Naive thymus-derived CD8-positive, alpha-beta T cell (primary cell): ENCODE measurements at places on chromosomes 7 and 10. TPM values are rescaled to one million over a fixed set of nuclear protein-coding genes. Genes with fewer than 3 reads are reported as not detected.

The ADAM12 gene
- not detected for total RNA-seq

DNA sequence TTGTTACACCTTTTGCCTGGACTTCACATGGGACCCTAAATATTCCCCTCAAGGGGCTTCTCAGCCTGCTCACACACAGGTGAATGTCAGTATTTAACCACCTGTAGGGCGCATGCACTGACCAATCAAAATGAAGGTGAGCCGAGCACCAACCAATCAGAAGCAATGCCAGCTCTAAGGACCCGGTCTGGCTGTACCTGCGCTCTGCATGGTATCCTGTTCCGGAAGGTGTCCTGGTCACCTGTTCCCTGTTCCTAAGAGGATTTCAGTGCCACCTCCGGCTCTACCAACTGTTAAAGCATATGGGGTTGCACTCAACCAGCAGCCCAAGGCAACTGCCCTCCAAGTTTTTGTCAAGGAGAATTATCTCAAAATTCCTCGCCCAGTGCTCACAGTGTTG, 18.4 kb upstream of the CALN1 start:
- no peaks in the 10 kb centered on the region for H3K27me3 ChIP-seq
- H3K36me3 ChIP-seq, result no peaks in the 10 kb centered on the region
- no peaks in the 10 kb centered on the region for H3K4me1 ChIP-seq
- H3K27ac ChIP-seq, result no peak overlapping the region
- no peak overlapping the region for H3K4me3 ChIP-seq
- no peak for DNase-seq

DNA sequence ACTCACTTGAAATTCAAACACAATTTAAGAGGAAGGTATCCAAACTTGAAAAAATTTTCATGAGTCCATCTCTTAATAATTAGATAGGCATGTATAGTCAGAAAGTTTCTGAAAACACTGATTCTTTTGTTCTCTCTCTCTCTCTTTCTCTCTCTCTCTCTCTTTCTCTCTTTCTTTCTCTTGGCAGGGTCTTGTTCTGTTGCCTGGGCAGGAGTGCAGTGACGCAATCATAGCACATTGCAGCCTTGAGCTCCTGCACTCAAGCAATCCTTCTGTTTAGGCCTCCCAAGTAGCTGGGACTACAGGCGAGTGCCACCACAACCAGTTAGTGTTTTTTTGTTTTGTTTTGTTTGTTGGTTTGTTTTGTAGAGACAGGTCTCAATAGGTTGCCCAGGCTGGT, 59.3 kb downstream of the PRTFDC1 start:
- peaks cover 30% of the 10 kb centered on the region for H3K4me1 ChIP-seq
- H3K27me3 ChIP-seq, result no peaks in the 10 kb centered on the region
- DNase-seq, result no peak

GRCh38 chr10:25101461-25102146, 73.2 kb upstream of the GPR158 start:
- H3K4me1 ChIP-seq, result no peaks in the 10 kb centered on the region
- H3K4me3 ChIP-seq, result no peak overlapping the region
- no peak overlapping the region for H3K27ac ChIP-seq
- no peak for DNase-seq
- H3K36me3 ChIP-seq, result no peaks in the 10 kb centered on the region

DNA sequence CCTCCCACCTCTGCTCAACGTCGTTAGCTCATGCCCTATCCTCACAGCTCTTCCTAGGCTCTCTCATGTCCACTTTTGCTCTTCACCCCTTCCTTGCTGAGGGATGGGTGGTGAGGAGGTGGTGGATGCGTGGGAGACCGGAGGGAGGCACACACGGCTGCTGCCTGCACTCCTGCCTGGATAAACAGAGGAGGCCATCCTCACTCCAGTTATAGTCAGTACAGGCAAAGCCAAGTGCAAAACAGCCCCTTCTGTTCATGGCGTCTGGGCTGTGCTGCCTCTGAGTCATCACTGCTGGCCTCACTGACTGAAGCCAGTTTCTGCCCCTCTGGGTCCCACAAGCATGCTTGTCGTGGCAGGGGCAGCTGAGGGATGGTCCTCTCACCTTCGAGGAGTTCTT, 31.9 kb upstream of the LRRC4 start:
- DNase-seq, result no peak
- no peak overlapping the region for H3K27ac ChIP-seq
- peaks cover 51% of the 10 kb centered on the region for H3K4me1 ChIP-seq
- H3K4me3 ChIP-seq, result no peak overlapping the region
- no peaks in the 10 kb centered on the region for H3K36me3 ChIP-seq
- no peaks in the 10 kb centered on the region for H3K27me3 ChIP-seq

- no peaks in the 10 kb centered on the region for H3K27me3 ChIP-seq
- no peak for DNase-seq
- H3K4me3 ChIP-seq, result no peak overlapping the region
- no peak overlapping the region for H3K27ac ChIP-seq
These were observed 239.6 kb downstream of the SKAP2 start for GRCh38 chr7:26624839-26625238.
